ENCODE measurements at places on chromosomes 2 and 18.
A peak's percentile ranks its signal among the peaks of the same experiment; 100 is the strongest.

- no peak for DNase-seq
These were observed 47.7 kb upstream of the MEIS1 start for GRCh38 chr2:66387016-66387753.

GRCh38 chr2:45910473-45911060, 259.1 kb downstream of the PRKCE start:
- no peak for DNase-seq

- DNase-seq, result no peak
These were observed 62.3 kb upstream of the MYO3B start for GRCh38 chr2:170115501-170116229.

GRCh38 chr2:111705711-111706336, 178.2 kb downstream of the ANAPC1 start:
- DNase-seq, result no peak

DNA sequence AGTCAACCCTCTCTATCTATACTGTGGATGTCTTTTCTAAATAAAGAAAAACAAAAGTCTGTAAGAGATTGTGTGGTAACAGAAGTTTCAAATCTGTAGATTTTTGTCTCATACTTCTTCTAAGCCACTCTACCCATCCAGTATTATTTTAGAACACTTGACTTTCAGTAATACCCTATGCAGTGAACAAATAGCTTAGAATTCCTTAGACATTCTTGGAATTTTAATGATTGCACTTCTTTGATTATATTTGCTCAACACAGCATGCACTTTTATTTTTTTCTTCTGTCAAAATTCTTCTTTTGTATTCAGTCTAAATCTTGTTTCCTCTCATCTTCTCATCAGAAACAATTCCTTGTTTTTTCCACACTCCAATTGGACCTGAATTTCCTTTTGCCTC, 1080.2 kb downstream of the SUCLG1 start:
- no peak for DNase-seq

DNA sequence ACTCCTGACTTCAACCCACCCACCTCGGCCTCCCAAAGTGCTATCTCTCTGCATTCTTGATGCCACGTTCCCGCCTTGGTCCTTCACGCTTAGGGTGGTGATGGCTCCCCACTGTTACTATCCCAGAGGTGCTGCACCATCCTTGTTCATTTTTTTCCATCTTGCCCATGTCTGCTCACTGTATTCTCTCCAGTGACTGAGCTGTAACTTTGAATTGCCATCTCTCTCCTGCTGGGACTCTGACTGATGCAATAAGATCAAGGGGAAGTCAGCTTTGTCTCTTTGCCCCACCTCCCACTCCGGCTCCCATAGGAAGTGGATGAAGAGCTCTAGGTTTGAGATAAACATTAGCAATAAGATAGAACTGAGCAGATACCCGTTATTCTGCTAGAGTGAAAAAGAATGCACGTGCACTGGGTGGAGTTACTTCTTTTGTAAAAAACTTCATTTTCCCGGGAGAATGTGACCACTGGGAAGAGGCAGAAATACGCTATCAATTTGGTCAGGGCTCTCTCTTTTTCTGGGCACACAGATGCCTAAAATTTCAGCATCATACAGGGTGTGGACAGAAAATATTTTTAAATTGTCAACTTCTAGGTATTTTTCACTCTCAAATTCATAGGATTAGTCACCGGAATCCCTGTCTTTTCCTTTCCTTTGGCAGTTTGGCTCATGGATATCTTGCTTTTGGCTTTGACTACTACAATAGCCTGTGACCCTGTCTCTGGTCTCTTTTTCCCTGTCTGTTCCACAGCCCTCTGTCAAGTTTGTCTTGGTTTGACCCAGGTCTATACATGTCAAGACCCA, 105.4 kb downstream of the POLR1A start:
- no peak for DNase-seq

DNA sequence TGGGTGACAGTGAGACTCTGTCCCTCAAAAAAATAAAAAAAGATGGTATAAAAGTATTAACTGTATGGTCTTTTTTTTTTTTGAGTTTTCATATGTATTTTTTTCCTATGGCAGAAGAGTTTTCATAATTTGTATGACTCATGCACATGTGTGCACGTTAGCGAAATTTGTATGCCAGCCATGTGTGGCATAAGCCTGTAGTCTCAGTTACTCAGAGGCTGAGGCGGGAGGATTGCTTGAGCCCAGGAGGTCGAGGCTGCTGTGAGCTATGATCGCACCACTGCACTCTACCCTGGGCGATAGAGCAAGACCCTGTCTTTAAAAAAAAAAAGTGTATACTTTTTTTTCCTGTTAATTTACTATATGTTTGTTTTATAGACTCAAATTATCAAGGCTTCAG, 160.8 kb downstream of the TGIF1 start:
- DNase-seq, result no peak

DNA sequence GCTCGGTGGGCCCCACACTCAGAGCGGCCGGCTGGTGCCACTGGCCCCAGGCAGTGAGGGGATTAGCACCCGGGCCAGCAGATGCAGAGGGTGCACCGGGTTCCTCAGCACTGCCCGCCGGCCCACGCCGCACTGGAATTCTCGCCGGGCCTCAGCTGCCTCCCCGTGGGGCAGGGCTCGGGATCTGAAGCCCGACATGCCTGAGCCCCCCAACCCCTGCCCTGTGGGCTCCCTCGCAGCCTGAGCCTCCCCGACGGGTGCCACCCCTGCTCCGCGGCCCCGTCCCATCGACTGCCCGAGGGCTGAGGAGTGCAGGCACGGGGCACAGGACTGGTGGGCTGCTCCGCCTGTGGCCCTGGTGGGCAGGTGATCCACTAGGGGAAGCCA, 37.6 kb upstream of the TWSG1 start:
- no peak for DNase-seq

- no peak for DNase-seq
These were observed 74.5 kb downstream of the ALPK2 start for GRCh38 chr18:58554404-58554803.

DNA sequence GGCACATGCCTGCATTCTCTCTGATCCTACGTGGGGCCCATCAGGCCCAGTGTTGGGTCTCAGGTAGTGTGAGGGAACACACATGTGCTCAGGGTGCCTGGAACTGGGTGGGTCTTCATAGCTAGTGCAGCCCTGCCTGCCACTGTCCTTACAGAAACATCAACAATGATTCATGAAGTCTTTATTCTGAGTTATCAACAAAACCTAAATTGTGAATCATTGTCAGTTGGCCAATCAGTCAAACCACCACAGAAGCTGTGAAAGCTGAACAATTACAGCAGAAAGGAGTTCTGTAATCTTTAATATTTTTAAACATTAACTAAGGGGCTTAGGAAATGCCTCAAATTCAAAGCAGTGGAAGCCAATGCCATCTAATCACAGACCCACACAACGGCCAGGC, 82.8 kb upstream of the ZNF521 start:
- DNase-seq, result no peak

- DNase-seq, result peak; percentile 42
These were observed 111.3 kb downstream of the ESCO1 start for GRCh38 chr18:21489119-21489750.

DNA sequence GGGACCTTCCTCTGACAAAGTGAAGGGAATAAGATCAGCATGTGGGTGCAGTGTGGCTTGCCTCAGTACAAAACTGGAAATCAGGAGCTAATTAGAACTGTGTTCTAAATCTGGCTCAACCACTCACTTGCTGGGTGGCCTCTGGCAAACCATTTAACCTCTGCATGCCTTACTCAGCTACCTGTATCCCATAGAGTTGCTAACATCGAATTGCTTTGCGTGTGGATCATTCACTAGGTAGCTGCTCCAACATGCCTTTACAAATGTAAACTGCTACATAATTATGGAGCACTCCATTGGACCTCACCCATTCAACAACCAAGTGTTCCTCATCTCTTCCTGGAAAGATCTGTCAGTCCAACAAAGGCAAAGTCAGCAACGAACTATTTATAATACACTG, 19.0 kb downstream of the PLEKHM3 start:
- no peak for DNase-seq

GRCh38 chr2:242032780-242033656, 163.5 kb downstream of the RTP5 start:
- DNase-seq, result no peak

DNA sequence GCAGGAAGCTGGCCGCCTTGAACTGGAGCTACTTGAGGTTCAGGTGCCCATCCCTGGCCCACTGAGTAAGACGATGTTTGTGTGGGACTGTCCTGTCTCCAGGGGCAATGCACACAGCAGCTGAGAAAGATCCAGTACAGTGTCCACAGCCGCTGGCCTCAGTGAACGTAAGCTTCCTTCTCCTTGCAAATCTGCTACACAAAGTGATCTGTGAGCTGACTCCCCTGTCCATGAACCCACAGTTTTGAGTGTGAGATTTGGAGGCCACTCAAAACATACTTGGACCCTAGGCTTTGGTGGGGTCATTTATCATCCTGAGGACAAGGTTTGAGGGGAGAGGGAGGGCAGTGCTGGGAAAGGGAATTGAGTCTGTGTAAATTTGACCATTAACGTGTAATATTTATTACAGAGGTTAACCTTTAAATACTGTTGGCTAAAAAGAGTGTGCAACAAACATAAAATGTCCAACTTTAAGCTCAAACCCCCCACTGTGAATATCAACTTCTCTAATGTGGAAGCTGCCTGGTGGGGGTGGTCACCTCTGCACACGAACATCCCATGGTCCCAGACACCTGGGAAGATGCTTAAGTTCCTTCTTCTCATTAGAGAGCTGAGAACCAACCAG, 4.9 kb upstream of the CYS1 start:
- DNase-seq, result no peak

DNA sequence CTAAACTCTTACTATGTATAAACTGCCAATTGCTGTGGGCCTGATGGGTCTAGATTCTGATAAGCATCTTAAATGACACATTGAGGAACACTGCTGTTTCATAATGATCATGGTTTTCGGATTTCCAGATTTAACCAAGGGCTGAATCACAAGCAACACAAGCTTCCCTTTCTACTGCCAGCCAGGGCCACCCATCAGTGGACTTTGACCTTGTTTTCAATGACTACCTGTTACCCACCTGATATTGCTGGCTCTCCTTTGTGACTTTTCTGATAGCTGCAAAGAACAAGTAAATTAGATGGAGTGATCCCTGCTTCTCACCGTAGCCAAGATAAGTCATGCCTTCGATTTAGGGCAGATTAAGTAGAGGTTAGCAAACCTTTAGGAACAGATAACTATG, 259.0 kb downstream of the PAX3 start:
- no peak for DNase-seq

DNA sequence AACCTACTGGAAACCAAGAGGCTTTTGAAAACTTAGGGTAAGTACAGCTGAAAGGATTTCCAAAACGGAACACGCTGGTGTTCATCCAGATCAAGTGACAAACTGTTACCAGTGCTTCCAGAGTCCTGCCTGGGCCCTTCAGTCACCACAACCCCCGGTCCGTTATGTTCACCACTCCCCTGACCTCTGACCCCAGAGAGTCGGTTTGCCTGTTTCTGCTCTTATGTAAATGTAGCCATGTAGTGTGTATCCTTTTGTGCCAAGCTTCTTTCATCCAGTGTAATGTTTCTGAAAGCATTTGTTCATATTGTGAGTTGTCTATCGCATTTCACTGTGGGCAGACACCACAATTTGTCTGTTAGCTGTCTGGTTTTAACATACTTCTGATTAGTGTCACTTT, 217.5 kb downstream of the NCK2 start:
- no peak for DNase-seq

DNA sequence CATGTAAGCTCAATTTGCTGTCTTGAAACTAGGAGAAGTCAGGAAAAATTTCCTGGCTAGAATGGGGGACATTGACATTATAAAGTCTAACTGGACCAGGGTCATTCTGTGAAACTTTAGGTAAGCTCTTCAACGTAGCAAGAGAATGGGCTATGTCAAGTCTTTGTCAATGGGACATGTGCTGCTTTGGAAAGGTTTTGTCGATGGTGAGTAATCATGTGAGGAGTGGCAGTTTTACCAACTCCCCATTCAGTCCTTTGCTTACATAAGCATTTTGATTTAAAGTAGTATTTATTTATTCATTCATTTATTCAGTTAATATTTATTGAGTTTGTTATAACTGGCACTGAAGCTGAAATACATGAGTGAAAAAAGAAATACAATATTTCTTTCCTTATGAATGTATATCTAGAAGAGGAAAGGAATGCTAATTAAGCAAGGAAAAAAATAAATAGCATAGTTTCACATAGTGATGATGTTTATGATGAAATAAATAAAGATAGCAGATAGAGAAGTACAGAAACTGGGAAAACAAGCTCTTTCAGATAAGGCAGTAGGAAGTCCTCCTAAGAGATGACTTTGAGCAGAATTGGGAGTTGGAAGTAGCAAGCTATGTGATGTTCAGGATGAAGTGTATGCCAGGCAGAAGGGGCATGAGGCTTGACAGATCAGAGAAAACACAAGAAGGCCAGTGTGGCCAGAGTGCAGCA, 25.4 kb upstream of the RAB27B start:
- DNase-seq, result no peak

GRCh38 chr18:22170421-22171257, 1.2 kb downstream of the GATA6 start:
- DNase-seq, result no peak

- no peak for DNase-seq
These were observed 12.7 kb upstream of the KCNK3 start for GRCh38 chr2:26679867-26680266.

DNA sequence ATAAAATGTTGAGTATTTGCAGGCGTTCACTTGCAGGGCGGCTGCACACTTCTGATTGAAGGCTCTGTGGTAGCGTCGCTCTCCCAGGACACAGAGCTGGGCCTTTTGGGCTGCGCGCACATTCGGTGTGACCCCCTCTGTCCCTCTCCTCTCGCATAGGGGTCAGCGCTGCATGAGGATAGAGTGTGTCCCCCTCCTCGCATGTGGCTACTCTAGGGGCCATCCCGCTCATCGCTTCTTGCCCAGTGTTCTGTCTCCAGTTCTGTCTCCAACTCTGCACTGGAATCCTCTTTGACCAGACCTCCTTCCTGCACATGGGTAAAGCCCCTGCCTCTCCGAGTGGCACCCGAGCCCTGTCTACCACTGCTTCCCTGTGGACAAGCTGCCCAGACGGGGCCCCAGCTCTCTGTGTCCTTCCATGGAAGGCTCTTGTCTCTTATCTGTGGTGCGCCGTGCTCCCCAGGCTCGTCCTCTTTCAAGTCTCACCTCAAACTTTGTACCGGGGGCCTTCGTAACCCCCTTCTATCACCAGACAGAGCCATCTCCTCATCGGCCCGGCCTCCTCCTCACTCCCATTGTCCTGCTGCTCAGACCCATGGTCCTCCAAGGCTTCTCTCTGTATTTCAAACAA, 278.0 kb upstream of the HDAC4 start:
- no peak for DNase-seq

DNA sequence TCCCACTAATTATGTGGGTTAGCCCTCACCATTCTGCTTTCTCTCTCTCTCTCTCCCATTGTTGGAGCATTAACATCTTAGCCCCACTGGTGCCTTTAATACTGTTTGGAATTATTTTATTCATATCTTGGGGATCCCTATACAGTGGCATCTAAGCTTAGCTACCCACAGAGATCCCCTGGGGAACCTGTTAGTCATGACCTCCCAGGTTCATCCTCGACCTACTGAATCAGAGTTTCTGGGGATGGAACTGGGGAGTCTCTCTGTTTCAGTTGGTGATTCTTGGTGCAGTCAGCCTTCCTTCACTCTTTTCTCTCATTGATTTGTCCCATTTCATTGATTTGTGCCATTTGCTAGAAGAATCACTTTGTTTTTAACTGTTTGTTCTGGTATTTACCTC, 137.3 kb downstream of the PLCL1 start:
- no peak for DNase-seq
